ENCODE measurements at places on chromosomes 3 and 15.

DNA sequence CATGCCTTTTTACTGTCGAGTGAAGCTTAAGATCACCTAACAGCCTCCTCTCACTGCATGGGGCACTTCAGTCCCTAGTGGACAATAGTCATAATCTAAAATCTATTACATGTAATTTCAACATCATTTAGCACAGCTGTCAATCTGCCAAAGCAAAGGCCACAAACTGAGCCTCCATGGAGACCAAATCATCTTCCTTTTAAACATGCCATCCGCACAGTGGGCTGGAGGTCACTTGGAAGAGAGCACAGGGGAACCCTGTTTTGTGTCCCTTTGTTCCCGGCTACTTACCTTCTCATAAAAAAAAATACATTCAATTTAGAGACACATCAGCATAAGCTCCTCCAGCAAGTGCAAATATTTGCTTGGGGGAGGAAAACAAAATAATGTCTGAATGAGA, 167.3 kb downstream of the SQOR start:
- no peak for DNase-seq

- DNase-seq: no peak
Observed at GRCh38 chr3:157257101-157257500, 97.2 kb upstream of the CCNL1 start.

- no peak for DNase-seq
Observed at GRCh38 chr3:114176487-114176886, 2.4 kb downstream of the DRD3 start.

- no peak for DNase-seq
Observed at GRCh38 chr3:137300703-137301102, 342.9 kb downstream of the IL20RB start.
